ENCODE measurements at places on chromosomes 13 and 19. TPM values are rescaled to one million over a fixed set of nuclear protein-coding genes. Genes with fewer than 3 reads are reported as not detected.

DNA sequence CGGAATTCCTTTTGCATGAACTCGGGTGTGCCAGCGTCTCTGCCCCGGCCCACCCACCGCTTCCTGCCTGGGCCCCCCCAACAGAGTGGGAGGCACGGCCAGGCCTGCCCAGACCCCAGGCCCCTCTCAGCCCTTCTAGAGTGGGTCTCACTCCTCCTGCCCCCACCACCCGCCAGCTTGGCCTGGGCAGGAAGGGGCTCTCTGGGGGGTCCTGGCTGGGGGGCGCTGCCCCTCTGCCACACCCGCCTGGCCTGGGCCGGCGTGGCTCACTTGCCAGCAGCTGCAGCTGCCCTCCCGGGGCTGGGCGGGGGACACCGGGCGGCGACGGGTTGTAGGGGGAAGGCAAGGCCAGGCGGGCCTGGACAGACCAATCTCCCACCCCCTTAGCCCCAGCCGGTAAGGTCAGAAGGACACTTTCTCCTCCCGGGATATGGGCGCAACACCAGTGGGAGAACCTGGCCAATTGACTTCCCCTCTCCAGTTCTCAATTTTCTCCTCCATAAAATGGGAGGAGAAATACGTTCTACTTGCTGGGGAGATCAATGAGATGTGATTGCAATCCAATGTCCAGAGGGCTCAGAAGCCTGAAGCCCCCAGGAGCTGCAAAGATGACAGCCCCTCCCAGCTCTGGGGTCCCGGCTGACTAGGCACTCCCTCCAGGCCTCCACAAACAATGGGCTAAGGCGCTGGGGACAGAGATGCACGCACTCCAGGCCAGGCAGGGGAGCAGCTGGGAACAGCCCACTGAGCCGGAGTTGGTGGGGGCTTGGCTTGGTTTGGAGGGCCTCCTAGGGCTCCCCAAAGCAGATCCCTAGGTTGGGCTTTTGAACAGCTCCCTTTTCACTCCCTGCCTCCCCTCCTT lies 2.4 kb downstream of the CRLF1 start:
- no peak overlapping the region for H3K27ac ChIP-seq
- H3K36me3 ChIP-seq = no peaks in the 10 kb centered on the region
- H3K27me3 ChIP-seq = peaks cover 79% of the 10 kb centered on the region
- DNase-seq = no peak

DNA sequence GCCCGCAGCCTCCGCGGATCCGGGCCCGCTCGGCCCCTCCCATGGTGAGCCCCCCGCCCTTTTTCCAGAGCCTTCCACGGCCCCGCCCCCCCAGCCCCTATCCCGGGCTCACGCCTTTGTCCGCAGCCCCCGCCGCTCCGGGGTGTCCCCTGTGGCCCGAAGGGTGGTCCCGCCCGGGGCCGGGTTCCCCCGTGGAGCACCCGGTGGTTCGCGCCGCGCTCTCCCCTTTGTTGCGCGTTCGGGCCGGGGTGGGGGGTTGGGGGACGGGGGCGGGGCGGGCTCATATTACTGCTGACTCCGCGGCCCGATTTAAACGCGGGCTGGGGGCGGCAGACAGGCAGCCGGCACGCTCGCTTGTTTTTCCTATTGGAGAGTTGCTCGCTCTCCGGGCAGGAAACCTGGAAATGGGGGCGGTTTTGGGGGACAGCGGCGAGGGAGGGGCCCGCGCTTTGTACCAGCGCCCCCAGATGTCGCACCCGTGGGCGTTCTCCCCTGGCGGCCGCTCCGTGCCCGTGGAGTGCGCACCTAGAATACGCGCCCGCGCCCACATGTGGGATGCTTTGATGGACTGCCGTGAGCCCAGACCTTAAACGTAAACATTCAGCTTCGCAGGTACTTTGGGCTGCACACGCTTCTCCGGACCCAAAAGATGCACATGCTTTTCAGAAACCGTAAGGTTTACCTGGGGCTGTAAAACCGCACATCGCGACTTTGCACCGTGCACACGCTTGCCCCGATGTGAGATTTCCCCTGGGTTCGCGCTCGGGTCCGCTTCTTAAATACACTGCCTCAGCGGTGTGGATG lies 699 bp downstream of the PTOV1 start:
- peak overlapping the region; percentile 78 for H3K4me3 ChIP-seq
- no peaks in the 10 kb centered on the region for H3K36me3 ChIP-seq
- no peaks in the 10 kb centered on the region for H3K27me3 ChIP-seq
- peak; percentile 27 for DNase-seq

DNA sequence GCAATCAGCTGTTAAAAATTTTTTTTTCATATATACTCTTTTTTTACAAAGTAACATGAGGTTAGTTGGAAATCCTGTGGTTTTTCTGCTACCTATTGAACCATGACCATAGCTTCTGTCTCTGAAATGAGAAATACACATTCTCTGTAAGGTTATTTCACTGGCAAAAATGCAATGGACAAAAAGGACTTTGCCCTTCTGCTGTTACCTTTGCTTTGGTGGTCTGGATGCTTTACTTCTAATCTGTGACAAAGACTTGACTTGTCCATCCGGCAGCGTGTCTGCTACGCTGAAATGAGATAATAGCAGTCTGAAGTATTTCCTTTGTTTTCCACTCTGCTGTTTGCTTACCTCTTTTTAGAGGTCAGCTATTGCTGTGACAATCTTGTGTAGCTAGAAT lies 412.8 kb downstream of the SLITRK6 start:
- no peaks in the 10 kb centered on the region for H3K4me1 ChIP-seq
- H3K4me3 ChIP-seq = no peak overlapping the region
- H3K27ac ChIP-seq = no peak overlapping the region
- H3K27me3 ChIP-seq = no peaks in the 10 kb centered on the region
- no peak for DNase-seq

- peaks cover 31% of the 10 kb centered on the region for H3K4me1 ChIP-seq
- H3K36me3 ChIP-seq = peaks cover 39% of the 10 kb centered on the region
- DNase-seq = no peak
- H3K4me3 ChIP-seq = peak overlapping the region; percentile 100
- H3K27ac ChIP-seq = peak overlapping the region; percentile 99
- no peaks in the 10 kb centered on the region for H3K27me3 ChIP-seq
Measured at GRCh38 chr13:37001921-37002250, 1.3 kb downstream of the EXOSC8 start.

- no peaks in the 10 kb centered on the region for H3K27me3 ChIP-seq
- H3K36me3 ChIP-seq = no peaks in the 10 kb centered on the region
- H3K4me3 ChIP-seq = no peak overlapping the region
- DNase-seq = no peak
- H3K27ac ChIP-seq = no peak overlapping the region
Measured at GRCh38 chr13:51714663-51715168, 89.2 kb downstream of the DHRS12 start.

TMEM143 gene
- total RNA-seq = 29.4 TPM

MEIS3 gene
- not detected for total RNA-seq

CEACAM8 gene
- total RNA-seq = not detected

RAB3A gene
- 2.9 TPM for total RNA-seq

SPRY2 gene
- total RNA-seq = 0.44 TPM
